ENCODE measurements at places on chromosomes 3 and 15.
A peak's percentile ranks its signal among the peaks of the same experiment; 100 is the strongest.

- DNase-seq: no peak
Observed at GRCh38 chr15:89837134-89837829, 22.6 kb upstream of the ANPEP start.

- no peak for DNase-seq
Observed at GRCh38 chr3:49804141-49805041, 1.3 kb downstream of the INKA1 start.

- DNase-seq: peak; percentile 39
Observed at GRCh38 chr15:84748274-84749110, at the start of gene ZNF592. ZNF592 (plus strand) TSS chr15:84748592; CDS start chr15:84782676, 34,084 bp downstream.

DNA sequence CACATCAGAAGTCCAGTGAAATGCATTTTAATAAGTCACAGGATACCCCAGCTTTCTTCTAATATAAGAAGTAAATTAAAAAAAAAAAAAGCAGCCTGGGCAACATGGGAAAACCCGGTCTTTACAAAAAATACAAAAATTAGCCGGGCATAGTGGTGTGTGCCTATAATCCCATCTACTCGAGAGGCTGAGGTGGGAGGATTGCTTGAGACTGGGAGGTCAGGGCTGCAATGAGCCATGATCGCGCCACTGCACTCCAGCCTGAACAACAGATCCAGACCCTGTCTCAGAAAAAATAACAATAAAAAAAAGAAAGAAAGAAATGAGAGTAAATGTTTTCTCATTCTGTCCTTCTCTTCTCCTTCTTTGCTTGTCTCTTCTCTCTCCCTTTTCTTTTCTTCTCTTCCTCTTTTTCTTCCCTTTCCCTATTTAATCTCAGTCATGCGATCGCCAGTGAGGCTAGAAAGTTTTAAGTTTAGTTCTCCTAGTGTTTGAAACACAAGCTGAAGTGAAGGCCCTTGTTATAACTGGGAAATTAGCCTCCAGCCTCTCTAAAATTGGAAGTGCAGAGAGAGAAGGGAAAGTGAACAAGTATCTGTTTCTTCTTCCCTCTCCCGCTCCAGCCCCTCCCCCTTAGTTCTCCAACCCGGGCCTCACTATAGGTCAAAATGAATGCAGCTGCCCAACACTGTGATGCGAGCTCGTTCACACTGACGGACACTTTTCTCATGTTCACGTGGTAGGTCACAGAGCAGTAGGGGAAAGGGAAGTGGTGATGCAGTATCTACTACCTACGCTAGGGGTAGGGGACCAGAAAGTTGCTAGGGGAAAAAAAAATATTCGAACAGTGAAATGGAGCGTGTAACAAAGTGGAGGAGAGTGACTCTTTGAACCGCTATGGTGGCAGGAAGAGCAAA, 23.5 kb upstream of the TSC22D2 start:
- no peak for DNase-seq

DNA sequence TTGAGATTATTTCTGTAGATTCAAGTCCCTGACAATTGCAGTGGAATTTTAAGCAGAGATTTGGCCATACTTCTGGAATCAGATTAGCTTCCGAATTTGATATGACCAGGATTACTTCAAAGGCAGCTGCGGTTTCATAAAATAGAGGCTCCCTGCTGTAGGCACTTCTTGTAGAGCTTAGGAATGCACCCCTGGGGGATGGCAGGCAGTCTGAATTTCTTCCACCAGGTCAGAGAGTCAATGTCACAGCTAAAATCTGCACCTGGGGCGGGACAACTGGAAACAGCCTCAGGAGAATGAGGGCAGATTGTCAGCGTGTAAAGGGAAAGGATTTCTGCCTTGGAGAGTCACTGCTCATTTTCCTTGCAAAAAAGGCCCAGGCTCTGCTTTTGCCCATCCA, 182.6 kb downstream of the ARRDC4 start:
- DNase-seq: no peak

All from NCI-H2029 (cell line).